ENCODE measurements at places on chromosomes 5 and 9.
A peak's percentile ranks its signal among the peaks of the same experiment; 100 is the strongest.

DNA sequence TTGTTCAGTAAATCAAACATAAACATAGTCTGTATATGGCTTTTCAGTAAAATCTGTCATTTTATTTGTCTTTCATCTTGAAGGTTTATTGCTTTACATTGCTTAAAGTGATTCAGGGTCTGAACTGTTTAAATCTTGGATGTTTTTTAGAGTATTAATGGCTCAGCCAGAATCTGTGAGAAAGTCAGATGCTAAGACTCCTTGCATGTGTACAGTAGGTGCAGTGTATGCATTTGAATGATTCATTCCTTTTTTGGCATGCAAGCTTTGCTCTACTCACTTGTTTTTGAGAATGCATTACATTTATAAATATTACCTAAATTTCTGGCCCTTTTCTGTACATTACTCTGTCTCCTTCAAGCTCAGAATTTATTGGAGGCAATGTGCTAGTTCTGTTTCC, 271.0 kb upstream of the RIOK2 start:
- no peak for DNase-seq

DNA sequence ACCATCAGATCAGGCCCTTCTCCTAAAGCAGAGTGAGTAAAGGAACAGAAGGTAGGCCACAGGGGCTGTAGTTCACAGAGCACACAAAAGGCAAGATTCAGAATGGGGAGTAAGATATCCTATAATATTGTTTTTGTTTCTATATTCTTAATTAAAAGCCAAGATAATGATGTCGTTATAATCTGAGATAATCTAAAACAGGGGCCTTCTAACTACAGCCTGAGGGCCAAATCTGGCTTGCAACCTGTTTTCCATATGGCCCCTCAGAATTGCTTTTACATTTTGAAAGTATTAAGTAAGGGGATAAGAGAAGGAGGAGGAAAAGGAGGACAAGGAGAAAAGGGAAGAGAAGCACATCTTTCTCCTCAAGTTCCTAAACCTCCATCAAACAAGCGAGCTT, 435.8 kb downstream of the CSNK1G3 start:
- no peak for DNase-seq

GRCh38 chr5:9288234-9288633, 257.6 kb downstream of the SEMA5A start:
- DNase-seq: no peak

GRCh38 chr5:76351176-76351575, 51.9 kb upstream of the IQGAP2 start:
- DNase-seq: no peak

DNA sequence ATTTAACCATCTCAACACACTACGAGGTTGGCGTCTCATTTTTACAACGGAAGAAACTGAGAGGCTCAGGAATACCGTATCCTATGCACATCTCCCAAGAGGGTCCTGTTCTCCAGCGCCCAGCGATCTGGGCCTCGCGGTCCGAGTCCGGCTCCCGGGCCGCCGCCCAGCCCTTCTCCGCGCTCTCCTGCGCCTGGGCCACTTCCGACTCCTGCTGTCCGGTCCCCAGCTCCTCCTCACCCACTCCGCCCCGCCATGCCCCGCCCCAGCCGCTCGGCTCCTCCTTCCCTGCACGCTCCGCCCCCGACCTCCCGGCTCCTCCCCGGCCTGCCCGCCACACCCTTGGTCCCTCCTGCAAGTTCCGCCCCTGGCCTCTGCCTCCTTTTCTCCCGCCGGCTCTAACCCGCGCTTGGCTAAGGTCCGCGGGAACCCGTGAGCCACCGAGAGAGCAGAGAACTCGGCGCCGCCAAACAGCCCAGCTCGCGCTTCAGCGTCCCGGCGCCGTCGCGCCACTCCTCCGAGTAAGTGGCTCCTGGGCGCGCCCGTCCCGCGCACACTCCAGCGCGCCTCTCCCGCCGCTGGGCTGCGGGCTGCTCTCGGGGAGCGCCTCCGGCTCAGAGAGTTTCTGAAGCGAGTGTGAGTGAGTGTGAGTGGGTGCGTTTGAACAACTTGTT, 87.3 kb upstream of the TNFAIP8 start:
- DNase-seq: peak; percentile 98

- DNase-seq: no peak
Measured at GRCh38 chr5:73095564-73096238, 24.7 kb upstream of the TMEM171 start.

DNA sequence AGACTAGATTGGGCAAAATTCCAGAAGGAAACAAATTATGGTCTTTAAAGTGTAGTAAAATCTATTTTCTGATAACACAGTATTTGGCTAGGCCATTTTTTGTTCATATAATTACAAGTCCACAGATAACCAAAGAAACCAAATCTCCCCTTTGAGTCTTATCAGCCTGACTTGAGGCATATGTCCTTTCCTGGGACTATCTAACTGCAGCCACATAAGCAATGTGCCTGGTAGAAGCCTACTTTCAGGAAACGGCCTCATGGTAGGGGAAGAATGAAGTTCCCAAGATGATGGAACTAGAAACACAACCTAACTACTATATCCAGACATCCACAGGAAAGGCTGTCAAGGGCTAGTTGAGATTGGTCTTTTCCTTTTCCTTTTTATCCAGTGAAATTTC, 130.0 kb downstream of the PIK3R1 start:
- DNase-seq: no peak

GRCh38 chr9:124940894-124941678, at the start of gene GOLGA1:
TSS of gene GOLGA1 (minus strand) at chr9:124941083. CDS start at chr9:124938711, 2,372 bp downstream.
- DNase-seq: peak; percentile 95

GRCh38 chr9:113584428-113585084, 121.0 kb downstream of the RGS3 start:
- no peak for DNase-seq

DNA sequence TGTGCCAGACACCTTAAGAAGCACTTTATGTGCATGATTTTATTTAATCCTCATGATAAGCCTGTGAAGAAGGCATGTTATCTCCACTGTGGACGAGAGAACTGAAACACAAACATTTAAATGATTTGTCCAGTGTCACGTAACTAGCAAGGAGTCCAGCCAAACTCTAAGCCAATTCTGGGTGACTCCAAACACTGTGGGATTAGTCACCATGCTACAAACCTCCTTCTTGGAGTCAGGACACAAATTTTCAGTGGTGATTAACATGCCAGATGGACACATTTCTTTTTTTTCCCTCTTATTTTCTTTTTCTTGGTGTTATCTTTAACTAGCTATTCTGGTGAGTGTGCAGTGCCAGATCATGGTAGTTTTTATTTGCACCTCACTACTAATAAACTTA, 316.8 kb downstream of the NDUFS4 start:
- no peak for DNase-seq

DNA sequence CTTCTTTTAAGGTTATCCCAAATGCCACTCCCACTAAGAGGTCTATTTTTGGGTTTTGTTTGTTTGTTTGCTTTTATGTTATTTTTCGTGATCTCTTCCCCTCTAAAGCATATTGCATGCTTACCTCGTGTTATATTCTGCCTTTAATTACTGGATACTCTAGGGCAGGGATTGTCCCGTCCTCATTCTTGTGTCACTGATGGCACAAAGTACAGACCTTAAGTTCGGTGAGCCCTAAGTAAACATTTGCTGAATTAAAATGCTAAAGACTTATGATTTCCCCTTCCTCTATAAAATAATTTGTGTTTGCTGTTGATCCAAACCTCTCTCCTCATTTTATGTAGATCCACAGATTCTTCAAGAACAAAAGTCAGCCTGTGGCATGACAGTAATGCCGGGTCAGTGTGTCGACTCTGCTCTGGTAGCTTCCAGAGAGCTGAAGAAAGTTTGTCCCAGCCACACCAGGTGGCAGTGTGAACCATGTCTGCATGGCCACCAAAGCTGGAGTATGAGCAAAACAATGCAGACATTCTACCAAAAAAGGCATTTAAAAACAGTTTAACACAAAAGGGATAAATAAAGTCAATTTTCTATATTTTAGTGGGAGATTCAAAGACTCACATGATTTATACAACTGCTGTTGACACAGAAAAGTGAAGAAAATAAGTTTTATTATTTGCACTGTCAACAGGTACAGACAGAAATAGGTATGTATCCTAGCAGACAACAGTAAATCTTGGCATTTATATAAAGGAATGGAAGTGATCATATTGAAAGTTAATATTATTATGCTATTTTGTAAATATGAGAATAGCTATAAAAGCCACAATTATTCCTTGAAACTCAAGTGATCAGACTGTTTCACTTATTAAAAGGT, 17.9 kb upstream of the POC5 start:
- DNase-seq: no peak
